Neural crest cell (in vitro differentiated cells): ENCODE measurements at places on chromosomes 5 and 9.

- no peak for DNase-seq
Measured at GRCh38 chr5:176359658-176360057, 1.9 kb downstream of the KIAA1191 start.

- no peak for DNase-seq
Measured at GRCh38 chr9:7407246-7407645, 392.3 kb downstream of the DMAC1 start.

- DNase-seq: no peak
Measured at GRCh38 chr9:27377811-27378456, 81.0 kb upstream of the EQTN start.

- no peak for DNase-seq
Measured at GRCh38 chr9:98568234-98568908, 140.4 kb downstream of the GABBR2 start.

DNA sequence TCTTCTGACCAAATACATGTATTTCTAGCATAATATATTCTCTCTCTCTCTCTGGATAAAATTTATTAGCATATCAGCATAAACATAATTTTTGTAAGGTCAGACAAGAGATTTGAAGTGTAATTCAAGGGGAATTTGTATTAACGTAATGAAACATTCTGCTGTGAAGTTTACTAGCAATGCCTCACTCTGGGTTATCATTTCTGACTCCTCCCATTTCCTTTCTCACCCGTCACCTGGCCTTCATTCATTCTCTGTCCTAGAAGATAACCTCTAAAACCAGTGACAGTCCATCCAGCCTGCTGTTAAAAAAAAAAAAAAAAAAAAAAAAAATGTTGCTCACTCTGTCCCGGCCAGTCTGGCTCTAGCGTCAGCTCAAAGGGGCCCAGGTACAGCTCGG is 27.1 kb downstream of the GRAMD2B start:
- no peak for DNase-seq

DNA sequence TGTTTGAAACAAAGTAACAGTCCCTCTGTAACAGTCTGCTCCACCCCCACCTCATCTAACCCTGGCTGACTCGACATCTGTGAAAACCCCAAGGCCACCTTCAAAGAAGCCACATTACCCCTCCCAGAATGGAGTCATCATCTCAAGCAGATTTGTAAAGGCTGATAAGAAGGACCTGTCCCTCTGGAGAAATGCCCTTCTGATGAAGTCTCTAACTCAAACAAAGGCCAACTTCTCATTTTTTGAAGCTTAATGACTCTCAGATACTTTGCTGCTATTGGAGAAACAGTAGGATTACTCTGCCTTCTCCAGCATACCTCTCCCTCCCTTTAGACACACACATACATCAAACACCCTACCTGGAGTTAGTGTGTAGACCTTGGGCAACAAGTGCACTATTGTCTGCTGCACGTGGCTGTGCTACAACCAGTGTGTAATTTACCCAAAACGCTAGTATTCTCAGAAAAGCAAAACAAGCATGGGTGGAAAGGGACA is 5.3 kb upstream of the SUSD1 start:
- no peak for DNase-seq

DNA sequence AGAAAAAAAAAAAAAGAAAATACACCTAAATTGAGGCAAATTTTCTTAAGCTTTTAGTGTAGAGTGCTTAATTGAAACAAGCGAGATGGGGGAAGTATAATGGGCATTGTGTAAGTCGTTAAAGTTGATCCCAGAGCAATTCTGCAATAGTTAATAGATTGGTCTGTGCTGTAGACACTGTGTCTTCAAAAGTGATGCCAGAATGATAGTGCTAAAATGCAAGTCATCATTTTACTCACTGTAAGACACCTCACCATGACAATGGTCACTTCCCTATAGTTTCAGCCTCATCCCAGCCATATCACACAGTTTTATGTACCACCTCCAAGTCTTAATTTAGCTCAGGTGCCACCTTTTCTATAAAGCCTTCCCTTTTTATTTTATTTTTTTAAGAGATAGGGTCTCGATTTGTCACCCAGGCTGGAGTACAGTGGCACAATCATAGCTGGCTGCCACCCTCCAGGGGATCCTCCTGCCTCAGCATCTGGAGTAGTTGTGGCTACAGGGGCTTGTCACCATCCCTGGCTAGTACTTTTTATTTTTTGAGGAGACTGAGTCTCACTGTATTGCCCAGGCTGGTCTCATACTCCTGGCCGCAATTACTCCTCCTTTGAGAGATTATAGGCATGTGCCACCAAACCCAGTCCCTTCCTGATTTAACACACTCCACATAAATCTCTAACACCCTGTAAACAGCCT is 6.2 kb downstream of the COX7C start:
- no peak for DNase-seq

- DNase-seq: no peak
Measured at GRCh38 chr9:116812231-116813030, 125.3 kb downstream of the TRIM32 start.

- DNase-seq: no peak
Measured at GRCh38 chr5:116308391-116308790, 223.6 kb downstream of the COMMD10 start.

DNA sequence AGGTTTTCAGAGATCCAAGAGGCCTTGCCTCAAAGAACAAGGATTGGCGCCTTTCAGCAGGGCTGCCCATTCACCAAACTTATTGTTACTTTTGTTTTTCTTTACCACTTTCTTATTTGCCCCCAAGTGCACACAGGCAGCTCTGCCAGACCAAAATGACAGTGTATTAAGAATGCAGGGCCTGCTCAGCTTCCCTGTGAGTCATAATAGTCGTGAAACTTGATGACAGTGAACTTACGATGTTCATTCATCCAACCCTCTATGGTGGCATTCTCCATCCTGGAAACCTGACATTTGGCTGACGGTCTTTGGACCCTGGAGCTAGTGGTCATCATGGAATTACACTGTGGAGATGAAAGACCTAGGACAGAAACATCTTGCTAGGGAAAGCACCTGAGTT is 44.3 kb downstream of the UBE2QL1 start:
- no peak for DNase-seq

DNA sequence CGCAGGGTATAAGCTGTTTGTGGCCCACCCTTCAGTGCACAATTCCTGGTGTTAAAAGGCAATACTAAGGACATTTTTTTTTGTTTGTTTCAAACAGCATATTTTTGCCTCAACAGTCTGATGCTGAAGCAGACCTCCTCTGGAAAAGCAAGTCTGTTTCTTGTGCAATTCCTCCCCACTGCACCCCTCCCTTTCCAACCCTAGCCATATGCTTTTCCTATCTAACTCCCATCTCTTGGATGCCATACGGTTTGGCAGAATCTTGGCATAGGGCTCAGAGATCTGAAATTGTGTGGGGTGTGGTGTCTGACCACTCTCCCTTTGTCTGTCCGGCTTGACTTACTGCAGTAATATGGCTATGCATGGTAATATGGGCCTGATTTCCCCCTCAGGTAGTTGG is 161.6 kb downstream of the TMEM38B start:
- no peak for DNase-seq

DNA sequence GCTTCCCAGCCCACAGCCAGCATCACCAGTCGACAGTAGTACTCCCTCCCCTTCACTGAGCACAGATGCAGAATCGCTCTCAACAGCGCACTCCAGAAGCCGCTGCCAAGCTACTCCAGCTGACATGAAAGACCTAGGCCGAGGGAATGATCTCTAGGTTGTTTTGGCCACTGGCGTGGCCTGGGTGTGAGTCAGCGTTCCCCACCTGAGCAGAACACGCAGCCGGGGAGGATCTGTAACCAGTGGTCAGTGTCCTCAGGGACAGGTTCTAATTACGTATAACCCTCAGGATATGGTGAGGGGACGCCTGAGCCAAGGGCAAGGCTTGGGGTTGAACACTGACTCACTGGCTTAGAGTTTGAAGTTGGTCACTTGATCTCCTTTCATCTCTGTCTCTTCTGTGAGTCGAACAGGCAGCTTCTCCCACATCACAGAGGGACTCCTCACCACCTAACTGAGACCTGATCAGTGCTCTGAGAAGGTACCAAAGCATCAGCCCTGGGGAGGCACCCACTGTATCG is 76.9 kb upstream of the IL17B start:
- DNase-seq: no peak

DNA sequence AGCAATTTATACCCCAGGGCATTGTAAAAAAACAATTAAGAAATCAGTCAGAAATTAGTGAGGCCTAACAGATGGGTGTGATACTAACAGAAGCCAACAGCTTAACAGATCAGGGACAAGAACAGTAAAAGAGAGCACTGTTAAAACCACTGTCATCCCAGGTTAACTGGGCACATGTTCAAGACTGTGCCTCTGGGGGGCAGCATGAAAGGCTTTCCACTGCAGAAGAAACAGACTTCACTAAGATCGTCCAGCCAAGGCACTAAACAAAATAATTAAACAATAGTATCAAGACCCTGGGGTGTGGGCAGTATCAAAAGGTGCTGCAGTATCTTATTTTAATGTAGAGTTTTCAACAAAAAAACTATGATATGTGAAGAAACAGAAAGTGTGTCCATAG is 43.5 kb downstream of the FBN2 start:
- no peak for DNase-seq

DNA sequence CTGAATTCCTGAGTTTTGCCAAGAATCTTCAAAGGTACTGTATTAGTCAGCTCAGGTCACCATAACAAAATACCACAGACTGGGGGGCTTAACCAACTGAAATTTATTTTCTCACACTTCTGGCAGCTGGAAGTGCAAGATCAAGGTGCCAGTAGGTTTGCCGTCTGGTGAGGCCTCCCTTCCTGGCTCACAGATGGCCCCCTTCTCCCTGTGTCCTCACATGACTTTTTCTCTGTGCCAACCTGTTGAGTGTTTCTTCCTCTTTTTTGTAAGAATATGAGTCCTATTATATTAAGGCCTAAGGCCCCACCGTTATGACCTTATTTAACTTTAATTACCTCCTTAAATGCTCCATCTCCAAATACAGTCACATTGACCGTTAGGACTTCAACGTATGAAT is 156.1 kb upstream of the KIF2A start:
- no peak for DNase-seq

DNA sequence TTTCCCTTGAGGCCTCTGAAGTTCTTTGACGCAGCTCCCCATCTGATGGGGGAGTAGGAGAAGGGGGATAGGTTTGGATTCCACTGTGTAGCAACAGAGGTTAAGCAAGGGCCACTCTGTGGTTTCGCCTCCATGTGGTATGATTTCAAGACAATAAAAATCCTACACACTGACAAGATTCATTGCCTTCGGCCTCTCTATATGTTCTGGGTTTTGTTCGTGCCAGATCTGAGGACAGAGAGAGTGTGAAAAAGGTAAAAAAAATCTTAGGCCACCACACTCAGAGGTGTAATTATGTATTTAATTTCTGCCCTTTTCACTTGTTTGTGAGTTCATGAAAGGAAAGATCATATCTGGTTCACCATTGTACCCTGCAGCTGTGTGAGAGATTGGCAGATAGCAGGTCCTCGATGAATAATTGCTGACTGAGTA is 715.2 kb upstream of the ZNF608 start:
- DNase-seq: no peak

DNA sequence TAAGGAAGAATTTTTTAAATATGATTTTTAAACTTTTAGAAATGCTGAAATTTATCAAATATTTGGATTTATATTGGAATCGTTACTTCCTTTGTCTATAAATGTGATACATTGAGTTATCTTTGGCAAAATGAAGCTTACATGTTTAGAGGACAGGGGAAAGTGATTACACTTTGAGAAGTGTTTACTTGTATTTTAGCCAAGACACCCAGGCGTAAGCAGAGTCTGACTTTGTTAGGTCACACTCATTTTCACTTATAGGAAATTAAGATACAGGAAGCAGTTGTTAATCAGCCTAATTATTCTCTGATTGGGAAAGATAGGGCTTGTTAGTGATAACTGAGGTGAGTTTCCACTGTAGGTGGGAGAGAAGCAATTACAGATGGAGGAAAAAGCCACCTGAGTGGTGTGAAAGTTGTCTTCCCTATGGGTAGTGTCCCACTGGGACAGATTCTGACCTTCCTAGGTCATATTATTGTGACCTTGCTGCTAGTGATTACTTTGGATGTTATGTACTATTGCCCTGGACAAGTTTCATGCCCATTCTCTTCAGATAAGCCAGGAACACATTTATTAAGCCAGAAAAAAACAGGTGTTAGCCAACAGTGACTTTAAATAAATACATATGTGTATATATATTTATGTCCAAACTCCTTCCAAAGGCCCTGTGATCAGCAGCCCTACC is 88.7 kb downstream of the UHRF2 start:
- DNase-seq: no peak

- no peak for DNase-seq
Measured at GRCh38 chr5:95238560-95239325, 46.2 kb downstream of the MCTP1 start.

GRCh38 chr5:53431665-53432064 is 48.8 kb upstream of the FST start:
- no peak for DNase-seq

GRCh38 chr5:83031381-83031780 is 45.8 kb downstream of the TMEM167A start:
- DNase-seq: no peak

DNA sequence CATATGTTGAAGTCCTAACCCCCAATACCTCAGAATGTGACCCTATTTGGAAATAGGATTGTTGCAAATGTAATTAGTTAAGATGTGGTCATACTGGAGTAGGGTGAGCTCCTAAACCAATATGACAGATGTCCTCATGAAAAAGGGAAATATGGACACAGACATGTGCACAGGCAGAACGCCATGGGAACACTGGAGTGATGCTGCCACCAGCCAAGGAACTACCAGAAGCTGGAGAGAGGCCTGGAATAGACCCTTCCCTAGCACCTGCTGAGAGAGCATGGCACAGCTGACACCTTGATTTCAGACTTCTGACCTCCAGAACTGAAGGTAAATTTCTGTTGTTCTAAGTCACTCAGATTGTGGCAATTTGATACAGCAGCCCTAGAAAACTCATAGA is 110.8 kb downstream of the CTNND2 start:
- no peak for DNase-seq

GRCh38 chr5:162242416-162242815 is 174.8 kb downstream of the GABRG2 start:
- DNase-seq: no peak

- DNase-seq: no peak
Measured at GRCh38 chr5:170517411-170517810, 13.6 kb downstream of the KCNIP1 start.

GRCh38 chr9:95807326-95807947 is 68.1 kb upstream of the ERCC6L2 start:
- no peak for DNase-seq

GRCh38 chr5:176528761-176529115 is 8.5 kb downstream of the RNF44 start:
- DNase-seq: no peak

- no peak for DNase-seq
Measured at GRCh38 chr9:97852399-97853055, 499 bp upstream of the FOXE1 start.
